ENCODE measurements at places on chromosomes 16 and 17.

DNA sequence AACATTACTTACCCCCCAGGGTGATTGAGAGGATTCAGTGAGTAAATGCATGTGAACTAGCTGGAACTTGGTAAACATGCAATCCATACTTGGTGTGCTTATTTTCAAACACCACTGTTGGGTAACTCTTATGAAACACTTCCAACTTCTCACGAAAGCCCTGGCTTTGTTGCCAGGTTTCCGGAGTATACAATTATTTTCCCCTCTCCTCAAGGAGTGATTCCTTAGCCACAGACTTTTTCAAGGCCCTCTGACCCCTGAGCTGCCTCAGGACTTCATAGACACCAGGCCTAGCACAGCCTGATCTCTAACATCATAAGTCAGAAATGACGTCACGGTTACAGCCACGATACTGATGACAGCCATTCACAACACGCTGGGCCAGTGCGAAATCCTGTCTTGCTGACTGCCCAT is 27.6 kb downstream of the HSD17B2 start:
- DNase-seq, result peak; percentile 21

- DNase-seq, result peak; percentile 91
Measured at GRCh38 chr17:76005263-76006149, 4.9 kb downstream of the CDK3 start.

- DNase-seq, result no peak
Measured at GRCh38 chr16:49462362-49462988, 88.9 kb downstream of the C16orf78 start.

- no peak for DNase-seq
Measured at GRCh38 chr16:22915003-22915402, 101.0 kb downstream of the HS3ST2 start.

DNA sequence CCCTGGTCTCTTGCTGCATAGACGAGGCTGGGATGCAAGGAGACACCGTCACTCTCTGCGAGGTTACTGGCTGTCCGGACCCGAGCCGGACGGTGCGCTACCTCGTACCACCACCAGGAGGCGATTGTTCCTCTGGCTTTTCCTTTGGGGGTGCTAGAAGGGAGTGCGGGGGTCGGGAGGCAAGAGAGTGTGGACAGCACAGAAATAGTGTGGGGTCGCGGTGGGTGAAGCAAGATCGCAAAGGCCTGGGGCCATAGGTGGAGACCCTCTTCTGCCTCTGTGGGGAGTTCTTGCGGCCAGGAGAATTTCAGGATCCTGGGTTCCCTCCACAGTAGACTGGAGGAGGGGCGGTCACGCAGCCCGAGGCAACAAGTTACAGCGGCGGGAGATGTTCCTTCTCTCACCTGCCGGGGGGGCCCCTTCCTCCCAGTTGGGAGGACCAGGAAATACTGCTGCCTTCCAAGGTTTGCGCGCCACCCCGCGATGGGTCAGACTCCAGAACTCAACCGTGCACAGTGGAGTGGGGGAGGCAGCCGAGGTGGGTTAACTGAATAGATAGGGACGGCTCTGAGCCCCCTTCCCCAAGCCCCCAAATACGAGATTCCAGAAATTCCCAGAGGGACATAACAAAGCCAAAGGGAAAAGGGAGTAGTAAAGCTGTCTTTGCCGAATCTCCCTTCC is 6.9 kb downstream of the PHOSPHO1 start:
- peak; percentile 68 for DNase-seq

DNA sequence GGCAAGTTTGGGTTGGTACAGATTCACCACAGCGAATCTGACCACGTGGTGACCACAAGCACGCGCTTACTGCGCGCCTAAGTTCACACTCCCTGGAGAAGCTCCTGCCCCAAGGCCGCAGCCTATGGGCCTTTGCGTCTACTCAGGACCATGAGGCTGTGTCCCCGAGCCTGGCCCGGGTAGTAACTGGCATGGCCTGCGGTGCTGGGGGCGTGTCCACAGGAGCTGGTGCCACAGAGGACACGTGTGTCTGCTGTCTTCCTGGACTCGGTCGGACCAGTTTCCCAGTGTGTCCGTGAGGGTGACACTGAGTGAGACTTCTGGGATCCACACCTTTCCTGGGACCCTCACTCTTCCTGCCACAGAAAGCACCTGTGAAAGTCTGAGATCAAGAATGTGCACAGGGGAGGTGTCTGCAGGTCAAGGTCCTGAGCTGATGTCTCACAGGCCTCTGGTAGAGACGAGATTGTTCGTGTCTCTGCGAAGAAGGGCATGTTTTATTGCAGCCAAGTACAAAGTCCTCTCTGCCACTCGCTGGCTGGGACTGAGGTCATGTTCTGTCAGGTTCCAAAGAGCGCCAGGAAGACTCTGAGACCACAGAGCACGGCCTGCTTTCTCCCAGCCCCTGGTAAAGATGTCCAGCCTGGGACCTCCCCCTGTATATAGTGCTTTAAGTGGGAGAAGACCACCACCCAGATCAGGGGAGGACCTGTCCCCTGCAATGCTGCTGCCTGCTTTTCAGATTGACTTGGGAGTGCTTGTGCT is 25.2 kb upstream of the CAPN15 start:
- DNase-seq, result no peak

DNA sequence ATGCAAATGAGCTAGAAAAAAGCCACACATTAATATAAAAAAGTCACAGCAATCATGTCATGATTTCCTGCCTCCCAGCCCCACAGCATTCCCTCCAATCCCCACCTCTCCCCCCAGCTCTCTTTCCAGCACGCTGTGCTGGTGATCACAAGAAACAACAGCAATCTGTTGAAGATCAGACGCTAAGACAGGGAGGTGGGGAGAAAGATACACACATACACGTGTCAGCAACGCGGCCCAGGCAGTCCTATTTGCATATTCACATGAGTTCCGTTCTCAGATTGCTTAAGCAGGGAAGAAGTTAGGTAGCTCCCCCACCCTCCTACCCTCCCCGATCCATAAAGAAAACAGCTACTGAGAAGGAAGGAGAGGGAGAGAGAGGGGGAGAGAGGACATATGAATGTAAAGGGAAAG is 405.5 kb upstream of the PSMD7 start:
- DNase-seq, result peak; percentile 91

DNA sequence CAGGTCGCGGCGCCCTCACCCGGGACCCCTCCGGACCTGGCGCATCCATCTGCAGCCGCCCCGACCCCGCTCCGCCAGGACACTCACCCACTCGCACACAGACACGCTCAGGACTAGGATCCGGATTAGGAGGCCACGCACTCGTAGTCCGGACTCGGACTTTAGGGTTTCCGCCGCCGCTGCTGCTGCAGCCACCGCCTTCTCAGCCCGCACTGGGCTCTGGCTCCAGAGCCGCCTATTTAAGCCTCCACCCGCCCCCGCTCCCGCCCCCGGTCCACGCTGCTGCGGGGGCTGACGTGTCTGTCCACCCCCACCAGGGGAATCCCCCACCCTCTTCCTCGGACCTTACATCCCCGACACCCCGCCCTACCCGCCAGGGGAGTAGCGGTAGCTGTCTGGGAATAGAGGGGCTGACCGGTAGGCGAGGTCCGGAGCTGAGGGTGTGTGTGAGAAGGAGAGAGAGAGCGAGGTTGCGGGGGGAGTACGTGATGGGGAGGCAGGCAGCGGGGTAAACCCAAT is at the start of gene RRAD:
Gene RRAD (minus strand): TSS at position 214 of the 519 bp plus-strand sequence. CDS start 356 bp downstream, outside the sequence.
- no peak for DNase-seq

GRCh38 chr17:82791532-82791931 is 39.7 kb downstream of the TBCD start:
- DNase-seq, result no peak
